Regular cardiac myocyte (primary cell): ENCODE measurements at places on chromosomes 11 and 22. TPM values are rescaled to one million over a fixed set of nuclear protein-coding genes. Genes with fewer than 3 reads are reported as not detected.

CCDC15 gene
- 0.85 and 3.6 TPM in 2 replicates for total RNA-seq

OR52N4 gene
- not detected in 2 replicates for total RNA-seq

CUL5 gene
- 35.8 and 38.9 TPM in 2 replicates for total RNA-seq

GP1BB gene
- 0.77 and 2.5 TPM in 2 replicates for total RNA-seq

HTR3B gene
- total RNA-seq: not detected in 2 replicates

MYH9 gene
- total RNA-seq: 669 and 717 TPM in 2 replicates

C22orf31 gene
- total RNA-seq: not detected in 2 replicates
